NCI-H526 treated with DMSO at 0.1 percent for 48 hours (cell line): ENCODE measurements at places on chromosomes 4 and X.

DNA sequence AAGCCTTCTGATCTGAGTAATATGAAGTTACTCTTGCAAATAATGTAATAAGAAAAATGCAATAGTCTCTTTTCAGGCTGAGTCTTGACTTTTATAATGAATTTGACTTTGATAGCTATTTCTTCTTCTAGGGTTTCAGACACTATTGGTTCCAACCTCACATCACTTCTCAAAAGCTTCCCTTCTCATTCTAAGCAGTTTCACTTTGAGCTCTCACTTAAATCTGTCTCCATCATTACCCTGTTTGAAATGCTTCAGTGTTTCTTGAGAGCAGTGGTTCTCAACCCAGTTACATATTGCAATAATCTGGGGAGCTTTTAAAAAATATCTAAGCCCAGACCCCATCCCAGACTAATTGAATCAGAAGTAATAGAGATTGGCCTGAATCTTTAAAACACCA lies 40.5 kb upstream of the BMP2K start:
- DNase-seq = no peak

GRCh38 chr4:36273276-36273675 lies 8.1 kb upstream of the DTHD1 start:
- no peak for DNase-seq

GRCh38 chr4:187555174-187555573 lies 440.4 kb upstream of the ZFP42 start:
- DNase-seq = no peak

DNA sequence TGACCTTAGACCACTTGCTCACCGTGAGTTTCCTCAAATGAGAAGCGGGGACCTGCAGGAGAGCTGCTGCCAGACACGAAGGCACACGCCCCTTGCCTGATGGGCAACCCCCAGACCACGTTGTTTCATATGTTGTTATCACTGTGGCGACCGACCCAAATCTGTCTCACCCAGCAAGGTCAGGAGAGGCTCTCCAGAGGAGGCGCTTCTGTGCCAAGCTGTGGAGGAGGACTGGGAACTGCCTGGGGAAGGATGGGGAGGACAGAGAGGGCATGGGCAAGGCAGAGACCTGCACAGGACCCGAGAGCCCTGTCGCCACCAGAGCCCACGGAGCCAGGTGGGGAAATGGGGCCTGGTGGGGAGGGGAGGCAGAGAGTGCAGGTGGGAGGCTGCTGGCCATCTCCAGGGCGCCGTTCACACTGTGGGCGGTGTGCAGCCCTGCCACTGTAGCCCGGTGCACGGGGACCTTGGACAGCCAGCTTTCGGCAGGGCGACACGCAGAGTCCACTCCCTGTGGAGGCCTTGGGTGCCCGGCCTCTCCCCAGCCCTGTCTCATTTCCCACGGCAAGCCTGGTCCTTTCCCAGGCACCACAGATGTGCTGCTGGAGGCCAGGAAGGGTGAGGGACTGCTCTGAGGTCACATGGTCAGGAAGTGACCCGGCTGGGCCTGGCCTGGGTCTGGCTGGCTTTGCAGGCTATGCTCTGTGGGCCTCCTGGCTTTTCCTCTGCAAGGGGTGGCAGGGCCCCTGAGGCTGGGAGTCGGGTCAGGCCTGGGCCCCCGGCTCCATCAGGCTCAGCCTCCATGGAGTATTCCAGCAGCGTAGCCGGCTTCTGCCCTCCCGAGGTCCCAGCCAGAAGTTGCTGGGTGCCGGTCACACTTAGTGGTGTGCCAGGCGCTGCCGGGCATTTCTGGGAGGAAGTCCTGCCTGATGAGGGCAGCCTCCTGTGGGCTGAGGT lies 3.2 kb downstream of the HTRA3 start:
- no peak for DNase-seq

DNA sequence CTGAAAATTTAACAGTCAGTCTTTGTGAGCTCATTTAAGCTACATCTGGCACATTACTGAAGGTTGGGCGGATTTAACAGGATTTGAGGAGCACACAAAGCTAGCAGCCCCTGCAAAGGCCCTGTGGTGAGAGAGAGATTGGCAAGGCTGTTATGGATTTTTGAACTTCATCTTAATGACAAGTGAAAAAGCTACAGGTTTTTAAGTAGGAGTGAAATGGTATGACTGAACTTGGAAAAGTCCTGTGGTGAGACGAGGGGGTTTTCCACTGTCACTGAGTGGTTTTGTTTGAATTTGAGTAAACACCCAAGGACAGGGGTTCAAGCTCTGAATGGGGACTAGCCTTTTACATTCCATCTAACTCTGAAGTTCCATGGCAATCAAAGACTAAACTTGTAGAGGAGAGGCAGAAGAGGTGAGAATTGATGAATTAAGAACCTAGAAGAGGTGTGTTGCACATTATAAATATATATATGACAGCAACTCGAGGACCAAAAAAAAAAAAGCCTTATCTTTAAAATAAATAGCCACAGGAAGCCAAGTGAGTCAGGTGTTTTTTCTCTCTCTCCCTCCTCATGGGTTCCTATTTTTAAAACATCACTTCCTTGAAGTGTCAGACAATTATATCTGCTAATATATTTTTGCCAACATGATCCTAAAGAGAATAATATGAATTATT lies 47.8 kb upstream of the CLNK start:
- no peak for DNase-seq
